ENCODE measurements at places on chromosomes 5 and 9.

DNA sequence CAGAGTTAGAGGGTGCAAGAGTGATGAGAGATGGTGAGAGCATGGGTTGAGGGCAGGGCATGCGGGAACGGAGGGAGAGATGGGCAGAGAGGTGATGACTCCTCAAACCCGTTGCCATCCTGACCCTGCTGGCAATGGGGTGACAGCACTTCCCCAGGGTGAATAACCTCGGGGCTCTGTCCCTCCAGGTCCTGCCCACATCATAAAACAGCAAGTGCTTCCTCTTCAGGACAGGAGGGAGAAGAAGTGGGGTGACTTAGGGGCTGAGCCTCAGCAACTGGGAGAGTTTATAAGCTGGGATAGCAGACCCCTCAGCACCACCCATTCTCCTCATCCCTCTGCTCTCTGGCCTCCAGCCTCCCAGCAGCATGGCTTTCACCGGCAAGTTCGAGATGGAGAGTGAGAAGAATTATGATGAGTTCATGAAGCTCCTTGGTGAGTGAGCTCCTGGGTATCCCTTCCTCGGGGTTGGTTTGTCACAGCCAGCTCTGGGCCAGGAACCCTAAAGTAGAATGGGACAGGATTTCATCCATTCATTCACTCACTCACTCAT is at the start of gene FABP6:
Gene FABP6 (plus strand): TSS at position 317 of the 553 bp plus-strand sequence. CDS start 52 bp downstream, at position 369.
- DNase-seq = no peak

DNA sequence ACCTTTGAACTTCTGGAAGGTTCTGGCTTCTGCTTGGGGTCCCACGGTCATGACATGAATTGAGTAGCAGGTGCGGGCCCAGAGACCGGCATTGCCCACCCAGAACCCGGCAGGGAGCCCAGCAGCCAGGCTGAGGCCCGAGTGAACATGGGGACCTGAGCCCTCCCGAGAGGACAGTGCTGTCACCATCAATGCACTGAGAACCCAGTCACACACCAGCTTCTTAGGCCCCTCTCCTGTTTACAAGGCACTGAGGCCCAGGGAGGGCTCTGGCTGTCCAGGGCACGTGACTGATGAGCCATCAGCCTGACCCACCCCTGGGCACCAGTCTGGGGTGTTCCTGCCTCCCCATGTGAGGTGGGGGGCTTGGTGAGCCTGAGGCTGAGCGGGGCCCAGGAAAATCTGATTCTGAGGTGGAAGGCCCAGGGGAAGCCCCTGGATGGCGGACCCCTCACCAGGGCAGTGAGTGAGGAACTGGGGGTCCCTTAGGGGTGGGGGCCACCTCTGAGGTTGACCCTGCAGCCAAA is 60.3 kb upstream of the RNU6ATAC start:
- DNase-seq = peak; percentile 49

GRCh38 chr5:68134033-68134668 is 81.4 kb upstream of the PIK3R1 start:
- no peak for DNase-seq

DNA sequence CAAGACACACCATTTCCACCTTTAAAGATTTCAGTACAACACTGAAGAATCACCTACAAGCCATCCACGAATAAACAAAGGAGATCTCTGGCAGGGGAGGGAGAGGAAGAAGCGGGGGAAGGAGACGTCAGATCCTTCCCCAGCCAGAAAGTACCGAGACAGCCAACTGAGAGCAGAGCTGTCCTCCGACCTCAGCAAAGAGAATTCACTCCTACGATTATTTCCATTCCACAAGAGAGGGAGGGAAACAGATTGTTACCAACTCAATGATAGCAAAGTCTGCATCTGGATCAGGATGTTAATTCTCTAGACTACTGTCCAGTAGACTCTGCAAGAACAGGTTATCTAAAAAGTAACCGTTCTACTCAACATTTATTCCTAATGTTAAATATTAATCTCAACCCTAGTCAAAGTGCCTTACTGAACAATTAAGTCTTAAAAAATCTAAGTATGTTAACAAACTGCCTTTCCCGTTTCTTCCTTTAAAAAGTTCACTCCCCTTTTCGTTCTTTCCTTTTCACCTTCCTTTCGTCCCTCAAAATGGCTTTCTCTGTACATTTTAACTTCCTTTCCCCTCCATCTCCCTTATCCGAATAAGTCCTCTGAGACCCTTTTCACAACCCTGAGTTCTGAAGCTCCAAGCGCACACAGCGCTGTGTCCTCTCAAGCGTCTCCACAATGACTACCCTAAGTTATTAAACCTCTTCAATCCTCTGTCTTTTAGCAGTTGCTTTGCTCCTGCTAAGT is 1.4 kb downstream of the CHD1 start:
- no peak for DNase-seq

DNA sequence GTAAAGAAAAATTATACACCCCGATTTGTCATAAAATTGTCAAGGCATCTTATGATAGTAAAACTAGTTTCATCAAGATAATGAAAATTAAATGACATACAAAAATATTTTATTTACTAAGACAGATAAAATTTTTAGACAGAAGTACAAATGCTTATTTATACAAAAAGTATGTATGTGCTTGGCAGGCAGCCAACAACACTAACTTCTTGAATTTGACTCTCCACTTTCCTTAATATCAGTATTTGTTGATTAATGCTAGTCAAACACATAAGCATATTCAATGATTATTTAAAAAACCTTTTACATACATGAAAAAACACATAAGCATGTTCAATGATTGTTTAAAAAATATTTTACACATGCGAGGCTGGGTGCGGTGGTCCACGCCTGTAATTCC is 1079.9 kb upstream of the CDH6 start:
- DNase-seq = no peak

- peak; percentile 73 for DNase-seq
Observed at GRCh38 chr5:61330341-61330844, 1.7 kb upstream of the ZSWIM6 start.

DNA sequence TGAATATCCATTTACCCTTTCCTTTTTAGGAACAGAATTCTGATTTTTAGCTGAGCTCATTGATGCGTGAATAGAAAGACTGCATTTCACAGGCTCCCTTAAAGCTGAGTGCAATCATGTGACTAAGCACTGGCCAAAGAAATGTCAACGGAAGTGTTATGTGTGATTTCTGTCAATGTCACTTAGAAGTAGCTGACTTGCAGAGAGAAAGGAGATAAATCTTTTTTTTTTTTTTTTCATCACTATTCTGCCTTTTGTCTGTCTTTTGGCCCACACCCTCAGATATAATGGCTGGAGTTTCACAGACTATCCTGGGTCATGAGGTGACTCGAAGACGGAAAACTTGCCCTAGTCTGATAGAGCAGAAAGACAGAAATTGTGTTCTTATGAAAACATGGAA is 39.3 kb upstream of the SLC27A6 start:
- DNase-seq = no peak

DNA sequence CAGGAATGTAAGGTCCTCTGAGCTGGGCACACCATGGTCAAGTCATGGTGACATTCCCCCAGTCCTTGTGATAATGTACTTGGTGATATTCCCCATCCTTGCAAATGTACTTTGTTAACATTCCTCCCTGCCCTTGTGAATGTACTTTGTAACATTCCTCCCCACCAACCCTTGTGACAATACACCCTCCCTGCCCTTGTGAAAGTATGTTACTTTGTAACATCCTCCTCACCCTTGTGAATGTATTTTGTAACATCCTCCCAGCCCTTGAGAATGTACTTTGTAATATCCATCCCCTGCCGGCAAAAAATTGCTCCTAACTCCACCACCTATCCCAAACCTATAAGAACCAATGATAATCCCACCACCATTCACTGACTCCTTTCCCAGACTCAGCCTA is 53.3 kb downstream of the RAPGEF6 start:
- no peak for DNase-seq

DNA sequence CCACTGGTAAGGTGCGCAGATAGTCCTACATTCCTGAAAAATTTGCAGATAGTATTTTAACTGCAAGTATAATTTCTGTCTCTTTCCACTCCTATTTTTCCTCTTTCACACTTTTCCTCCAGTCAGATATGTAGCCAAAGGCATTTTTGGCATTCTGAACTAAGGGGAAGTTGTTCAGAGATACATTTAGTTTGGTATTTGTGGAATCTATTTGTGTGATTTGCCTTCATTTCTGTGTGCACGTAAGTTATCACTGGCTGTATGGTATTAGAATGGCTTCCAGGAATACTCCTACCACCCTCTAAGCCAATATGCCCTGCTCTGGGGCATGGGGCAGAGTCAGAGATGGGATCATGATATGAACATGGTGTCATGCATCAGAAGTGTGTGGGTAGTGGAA is 45.8 kb upstream of the GRAMD2B start:
- DNase-seq = no peak

GRCh38 chr5:117488976-117489500 is 914.4 kb upstream of the SEMA6A start:
- no peak for DNase-seq

GRCh38 chr5:107671742-107672210 is 1.0 kb upstream of the EFNA5 start:
- DNase-seq = no peak

DNA sequence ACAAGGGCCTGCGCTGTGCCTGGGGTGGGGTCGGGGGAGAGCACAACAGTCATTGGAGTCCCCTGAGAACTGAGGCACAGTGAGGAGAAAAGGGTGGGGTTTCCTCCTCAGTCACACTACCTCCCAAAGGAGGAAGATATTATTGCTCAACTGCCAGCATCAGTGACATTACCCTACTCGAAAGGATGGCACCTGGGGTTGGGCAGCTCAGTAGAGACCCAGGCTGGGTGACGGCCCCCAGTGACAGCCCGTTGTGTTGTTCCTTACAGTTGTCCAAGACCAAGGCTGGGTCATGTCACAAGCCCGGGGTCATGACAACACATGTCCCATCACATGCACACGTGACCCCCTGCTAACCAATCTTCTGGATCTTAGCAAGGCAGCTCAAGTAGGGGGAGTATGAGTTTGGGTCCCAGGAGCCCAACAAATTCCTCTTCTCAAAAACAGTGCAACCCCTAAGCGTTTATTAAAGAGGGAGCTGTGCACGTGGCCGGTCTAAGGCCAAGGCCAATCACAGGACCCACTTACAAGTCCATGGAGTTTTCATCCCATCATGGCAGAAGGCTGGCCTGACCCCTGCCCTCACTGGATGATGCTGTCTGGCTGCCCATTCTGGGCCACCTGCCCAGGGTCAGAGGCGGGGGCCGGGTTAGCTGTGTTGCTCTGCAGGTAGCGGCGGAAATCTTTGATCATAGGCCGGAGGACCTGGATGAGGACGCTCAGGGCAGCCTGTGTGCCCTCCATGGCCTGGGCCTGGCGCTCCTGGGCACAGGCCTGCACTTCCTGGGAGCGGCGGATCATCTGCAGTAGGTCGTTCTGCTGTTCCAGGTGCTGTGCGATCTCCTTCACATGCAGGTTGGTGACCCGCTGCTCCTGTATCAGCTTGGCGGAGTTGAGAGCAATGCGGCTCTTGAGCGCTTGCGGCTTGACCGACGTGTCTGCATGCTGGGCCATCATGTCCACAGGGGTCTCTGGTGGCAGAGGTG is 4.0 kb downstream of the NAIF1 start:
- DNase-seq = no peak

GRCh38 chr9:116596646-116597045 is 90.5 kb upstream of the TRIM32 start:
- DNase-seq = no peak

GRCh38 chr9:120694559-120694958 is 19.7 kb downstream of the MEGF9 start:
- no peak for DNase-seq

- DNase-seq = no peak
Observed at GRCh38 chr9:38011991-38012390, 57.0 kb downstream of the SHB start.

DNA sequence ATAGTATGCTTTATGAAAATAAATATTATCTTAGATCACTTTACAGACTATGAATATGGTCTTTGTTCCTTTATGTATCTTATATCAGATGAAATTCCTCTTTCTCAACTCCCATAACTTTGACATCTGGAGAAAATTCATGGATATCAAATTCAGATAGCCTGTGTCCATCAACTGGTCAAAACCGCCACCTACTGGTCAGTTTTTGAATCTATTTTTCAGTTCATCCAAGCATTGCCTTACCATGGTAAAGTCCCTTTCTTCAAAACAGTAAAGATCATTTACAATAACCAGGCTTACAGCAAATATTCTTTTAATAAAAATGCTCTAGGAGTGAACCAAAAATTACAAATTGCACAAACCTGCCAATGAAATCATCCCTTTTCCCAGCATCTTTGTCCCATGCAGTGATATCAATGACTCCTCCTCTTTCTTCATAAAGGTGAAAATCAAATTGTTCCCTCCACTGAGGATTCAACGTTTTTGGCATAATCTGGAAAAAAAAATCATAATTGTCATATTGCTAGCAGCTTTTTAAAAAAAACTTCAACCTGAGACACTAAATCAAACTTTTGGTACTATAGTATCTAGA is 290.5 kb downstream of the SLF1 start:
- DNase-seq = no peak

GRCh38 chr9:34716711-34717110 is 6.8 kb upstream of the CCL21 start:
- DNase-seq = no peak

GRCh38 chr9:136254381-136255165 is 9.0 kb upstream of the QSOX2 start:
- DNase-seq = no peak

DNA sequence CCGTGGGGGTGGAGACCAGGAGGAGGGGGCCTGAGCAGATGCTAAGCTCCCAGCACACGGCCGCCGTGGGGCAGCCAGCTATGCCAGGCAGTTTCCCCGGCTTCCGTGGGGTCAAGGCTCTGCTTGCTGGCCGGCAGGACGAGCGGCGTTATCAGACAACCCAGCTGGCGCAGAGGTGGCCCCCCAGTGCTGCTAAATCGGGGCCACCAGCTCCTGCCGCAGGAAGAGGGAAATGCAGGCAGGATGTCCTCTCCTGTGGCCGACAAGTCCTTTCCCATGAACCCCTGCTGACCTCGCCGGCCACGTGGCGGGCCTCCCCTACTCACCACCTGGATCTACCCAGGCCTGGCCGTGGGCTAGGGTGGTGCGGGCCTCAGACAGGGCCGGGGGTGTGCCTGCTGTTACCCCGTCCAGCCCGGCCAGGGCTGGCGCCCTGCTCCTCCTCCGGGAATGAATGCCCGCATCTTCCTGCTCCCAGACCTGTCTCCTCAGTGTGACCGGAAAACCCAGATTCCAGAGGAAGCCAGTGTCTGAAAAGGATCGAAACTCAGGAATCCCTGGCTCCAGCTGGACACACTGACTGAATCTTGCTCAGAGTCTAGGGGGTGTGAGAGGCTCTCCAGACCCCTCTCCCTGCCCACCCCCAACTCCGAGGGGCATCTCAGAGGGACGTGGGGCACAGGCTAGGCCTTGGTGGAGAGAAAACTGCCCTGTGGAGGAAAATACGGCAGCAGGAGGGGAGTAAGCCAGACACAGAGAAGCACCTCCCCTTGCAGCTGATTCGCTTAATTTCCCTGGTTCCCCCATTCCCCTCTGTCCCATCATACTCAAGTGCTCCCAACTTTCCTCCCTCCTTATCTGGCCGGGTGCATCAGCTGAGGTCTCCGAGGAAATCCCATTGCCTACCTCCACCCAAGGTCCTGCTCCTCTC is 3.9 kb downstream of the FLT4 start:
- DNase-seq = peak; percentile 58

- no peak for DNase-seq
Observed at GRCh38 chr5:147240266-147240985, 5.6 kb downstream of the STK32A start.

All from ascending aorta (tissue), 2 donors.